ENCODE measurements at places on chromosomes 3 and 15. TPM values are rescaled to one million over a fixed set of nuclear protein-coding genes. Genes with fewer than 3 reads are reported as not detected.

DNA sequence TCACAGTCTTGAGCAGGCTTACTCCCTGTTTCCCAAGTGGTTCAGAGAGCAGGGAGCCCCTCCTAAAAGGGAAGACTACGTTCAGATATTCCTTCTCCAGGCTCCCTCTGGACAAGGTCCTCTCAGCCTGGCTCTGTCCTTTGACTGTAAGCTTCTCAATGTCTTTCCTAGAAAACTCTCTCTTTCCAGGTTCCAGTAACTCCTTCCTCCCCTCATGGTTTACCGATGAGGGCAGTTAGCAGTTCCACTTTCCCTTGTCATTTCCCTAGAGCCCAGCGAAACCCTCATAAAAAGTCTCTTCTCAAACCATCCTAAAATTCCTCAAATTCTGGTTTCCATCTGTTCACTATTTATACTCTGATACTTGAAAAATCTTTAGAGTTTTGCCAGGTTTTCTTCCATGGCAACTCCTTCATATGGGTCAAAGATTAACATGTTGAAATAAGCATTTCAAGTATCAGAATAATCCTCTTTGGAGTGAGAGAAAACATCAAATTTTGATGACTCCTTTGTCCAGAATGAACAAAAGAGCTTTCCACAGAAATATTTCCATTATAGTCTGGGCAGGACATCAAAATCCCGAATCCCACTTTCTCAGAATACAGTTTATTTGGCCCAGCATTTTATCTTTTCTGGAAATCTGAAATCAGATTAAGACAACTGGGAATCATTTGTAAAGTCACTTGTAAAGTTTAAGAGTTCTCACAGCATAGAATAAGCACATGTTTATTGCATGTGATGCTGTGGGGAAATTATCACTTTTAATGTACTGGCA lies 599.4 kb downstream of the UNC13C start:
- no peaks in the 10 kb centered on the region for H3K4me1 ChIP-seq
- H3K4me3 ChIP-seq = no peak overlapping the region
- H3K27ac ChIP-seq = no peak overlapping the region

DNA sequence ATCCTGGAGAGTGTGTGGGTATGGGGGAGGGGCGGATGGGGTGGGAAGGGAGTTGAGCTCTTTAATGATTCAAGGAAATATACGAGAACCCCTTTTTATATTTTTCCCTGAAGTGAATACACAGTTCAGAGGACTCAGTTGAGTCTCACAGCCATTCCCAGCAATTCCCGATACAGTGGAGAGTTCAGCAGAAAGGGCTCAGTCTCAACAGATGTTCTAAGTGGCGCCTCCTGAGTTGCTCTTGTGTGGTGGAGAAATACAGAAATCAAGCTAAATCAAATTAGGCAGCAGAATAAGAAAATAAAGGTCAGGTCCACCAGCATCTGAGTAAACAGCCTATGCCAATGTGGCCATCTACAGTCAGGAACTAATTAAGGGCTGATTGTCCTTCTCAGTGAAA lies 372.1 kb downstream of the NR2F2 start:
- no peaks in the 10 kb centered on the region for H3K27me3 ChIP-seq
- no peak for DNase-seq
- no peaks in the 10 kb centered on the region for H3K36me3 ChIP-seq
- H3K4me3 ChIP-seq = no peak overlapping the region

DNA sequence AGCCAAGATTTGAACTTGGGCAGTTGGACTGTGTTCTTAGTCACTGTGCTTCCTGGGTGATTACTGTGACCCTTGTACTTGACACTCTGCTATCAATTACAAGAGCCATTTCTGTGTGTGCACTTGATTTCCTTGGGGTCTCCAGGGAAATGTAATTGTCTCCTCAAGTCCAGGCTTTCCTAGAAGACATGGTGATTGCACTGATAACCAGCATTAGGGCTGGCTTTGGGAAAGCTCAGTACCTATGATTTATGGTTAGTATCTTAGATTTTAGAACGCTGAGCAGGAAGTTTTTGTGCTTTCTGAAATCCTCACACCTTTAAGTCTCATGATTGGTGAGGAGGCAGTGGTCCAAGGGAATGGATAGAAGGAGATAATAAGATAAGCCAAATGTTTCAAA lies 1.6 kb upstream of the CLDN11 start:
- H3K4me3 ChIP-seq = no peak overlapping the region
- no peaks in the 10 kb centered on the region for H3K36me3 ChIP-seq
- H3K27me3 ChIP-seq = no peaks in the 10 kb centered on the region
- no peak for DNase-seq
- no peaks in the 10 kb centered on the region for H3K4me1 ChIP-seq

The GPR15 gene
- not detected for total RNA-seq

- H3K36me3 ChIP-seq = no peaks in the 10 kb centered on the region
- no peak for DNase-seq
- H3K4me3 ChIP-seq = no peak overlapping the region
- no peaks in the 10 kb centered on the region for H3K4me1 ChIP-seq
- no peak overlapping the region for H3K27ac ChIP-seq
- H3K27me3 ChIP-seq = peaks cover 21% of the 10 kb centered on the region
These were observed 15.8 kb downstream of the WNT7A start for GRCh38 chr3:13863965-13864595.

- DNase-seq = no peak
- no peaks in the 10 kb centered on the region for H3K4me1 ChIP-seq
- no peaks in the 10 kb centered on the region for H3K36me3 ChIP-seq
- no peak overlapping the region for H3K4me3 ChIP-seq
- H3K27ac ChIP-seq = peak overlapping the region; percentile 48
These were observed 699.5 kb upstream of the CFAP20DC start for GRCh38 chr3:59749291-59749690.

DNA sequence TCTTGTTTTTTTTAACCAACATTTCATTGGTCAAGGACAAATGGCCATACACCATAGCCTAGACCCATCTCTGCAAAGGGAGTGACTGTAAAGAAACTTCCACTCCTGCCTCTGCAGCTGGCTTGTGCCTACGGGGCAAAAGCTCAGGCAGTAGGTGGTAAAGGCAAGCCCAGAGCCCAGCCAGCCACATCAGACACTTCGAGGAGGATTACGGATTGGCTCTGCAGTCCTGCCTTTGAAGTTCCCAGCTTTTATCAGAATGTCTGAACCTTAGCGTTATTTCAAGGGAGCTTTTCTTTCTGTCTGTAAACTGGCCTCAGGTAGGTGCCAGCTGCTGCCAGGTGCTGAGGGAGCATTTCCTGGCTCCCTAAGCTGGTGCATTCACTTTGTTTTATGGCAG lies 15.6 kb downstream of the ZNF710 start:
- no peaks in the 10 kb centered on the region for H3K27me3 ChIP-seq
- H3K4me3 ChIP-seq = no peak overlapping the region
- no peaks in the 10 kb centered on the region for H3K36me3 ChIP-seq

The WHAMM gene
- total RNA-seq = 11.0 TPM

DNA sequence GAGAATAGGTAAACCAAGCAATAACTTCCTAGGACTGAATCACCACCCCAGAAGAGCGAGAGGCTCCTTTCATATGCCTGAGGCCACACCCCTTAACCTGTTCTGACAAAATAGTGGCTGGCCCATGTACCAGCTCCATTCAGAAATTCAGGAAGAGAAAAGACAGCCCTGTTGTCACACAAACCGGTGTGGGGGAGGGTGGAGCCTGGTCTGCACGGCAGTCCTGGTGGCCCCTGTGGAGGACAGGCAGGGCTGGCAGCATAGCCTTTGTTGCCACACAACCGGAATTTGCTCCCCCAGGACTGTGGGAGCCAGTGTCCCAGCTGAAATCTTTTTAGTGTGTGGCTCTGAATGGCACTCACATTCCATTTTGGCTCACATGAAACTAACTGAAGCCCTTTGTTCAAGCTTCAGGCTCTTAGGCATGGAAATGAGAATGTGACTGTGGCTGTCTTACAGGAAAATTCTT lies 23.8 kb downstream of the RLBP1 start:
- no peaks in the 10 kb centered on the region for H3K4me1 ChIP-seq
- DNase-seq = peak; percentile 86
- no peaks in the 10 kb centered on the region for H3K36me3 ChIP-seq
- H3K27me3 ChIP-seq = no peaks in the 10 kb centered on the region
- H3K27ac ChIP-seq = peak overlapping the region; percentile 74
